ENCODE measurements at places on chromosomes 5 and 9. TPM values are rescaled to one million over a fixed set of nuclear protein-coding genes. Genes with fewer than 3 reads are reported as not detected.

MSX2 gene
- total RNA-seq, result not detected

CCL28 gene
- total RNA-seq, result 0.95 TPM

PCDH12 gene
- 20.4 TPM for total RNA-seq

PTGES gene
- not detected for total RNA-seq

SPINK1 gene
- not detected for total RNA-seq

TRPM3 gene
- 0.33 TPM for total RNA-seq

ECPAS gene
- total RNA-seq, result 72.3 TPM

PTGDS gene
- not detected for total RNA-seq

SPOCK1 gene
- 404 TPM for total RNA-seq

SLC6A18 gene
- not detected for total RNA-seq

EPB41L4B gene
- total RNA-seq, result 0.15 TPM

ANXA1 gene
- total RNA-seq, result 525 TPM

TSSK1B gene
- total RNA-seq, result not detected

DNA sequence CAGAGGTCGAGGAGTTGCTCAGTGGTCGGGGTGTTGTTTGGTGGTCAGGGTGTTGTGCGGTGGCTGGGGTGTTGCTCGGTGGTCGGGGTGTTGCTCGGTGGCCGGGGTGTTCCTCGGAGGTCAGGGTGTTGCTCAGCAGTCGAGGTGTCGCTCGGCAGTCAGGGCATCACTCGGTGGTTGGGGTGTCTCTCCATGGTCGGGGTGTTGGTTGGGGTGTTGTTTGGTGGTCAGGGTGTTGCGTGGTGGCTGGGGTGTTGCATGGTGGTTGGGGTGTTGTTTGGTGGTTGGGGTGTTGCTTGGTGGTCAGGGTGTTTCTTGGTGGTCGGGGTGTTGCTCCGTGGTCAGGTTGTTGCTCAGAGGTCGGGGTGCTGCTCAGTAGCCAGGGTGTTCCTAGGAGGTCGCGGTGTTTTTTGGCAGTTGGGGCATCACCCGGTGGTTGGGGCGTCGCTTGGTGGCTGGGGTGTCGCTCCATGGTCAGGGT lies 11.0 kb upstream of the GPSM1 start:
- DNase-seq, result no peak
- no peaks in the 10 kb centered on the region for H3K27me3 ChIP-seq
- no peaks in the 10 kb centered on the region for H3K36me3 ChIP-seq
- H3K4me1 ChIP-seq, result no peaks in the 10 kb centered on the region
- H3K27ac ChIP-seq, result no peak overlapping the region
- no peak overlapping the region for H3K4me3 ChIP-seq

DNA sequence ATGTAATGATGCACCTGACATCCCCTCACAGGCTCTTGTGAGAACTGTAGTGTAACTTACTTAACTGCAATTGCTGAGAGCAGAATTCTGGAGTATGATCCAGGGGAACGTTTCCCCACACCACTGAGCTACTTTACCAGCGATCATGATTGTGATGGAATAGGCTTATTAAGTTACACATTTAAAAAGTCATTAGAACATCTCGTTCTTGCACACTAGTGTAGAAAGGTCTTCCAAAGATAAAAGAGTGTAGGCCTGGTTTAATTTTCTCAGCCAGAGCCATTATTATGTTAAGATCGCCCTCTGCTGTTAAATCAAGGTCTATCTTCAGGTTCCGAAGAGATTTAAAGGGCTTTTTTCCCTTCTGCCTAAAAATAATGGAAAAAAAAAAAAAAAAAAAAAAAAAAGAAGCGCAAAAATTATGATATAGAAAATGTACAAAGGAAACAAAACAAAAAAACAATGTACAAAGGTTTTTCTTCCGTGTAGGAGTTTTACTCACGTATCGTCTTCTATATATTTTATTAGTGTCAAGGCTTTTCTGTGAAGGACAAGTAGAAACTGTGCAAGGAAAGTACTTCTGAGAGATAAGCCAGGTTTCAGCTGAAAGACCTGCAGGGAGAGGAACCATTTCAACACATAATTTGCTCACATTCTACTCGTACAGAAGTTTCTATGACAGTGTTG lies 18.6 kb upstream of the MOB3B start:
- H3K27ac ChIP-seq, result no peak overlapping the region
- H3K27me3 ChIP-seq, result no peaks in the 10 kb centered on the region
- H3K36me3 ChIP-seq, result no peaks in the 10 kb centered on the region
- H3K4me3 ChIP-seq, result no peak overlapping the region

GRCh38 chr5:180329138-180329435 lies 24.0 kb downstream of the GFPT2 start:
- no peak for DNase-seq
- peaks cover 9% of the 10 kb centered on the region for H3K4me1 ChIP-seq
- no peak overlapping the region for H3K4me3 ChIP-seq
- no peaks in the 10 kb centered on the region for H3K36me3 ChIP-seq
- H3K27me3 ChIP-seq, result no peaks in the 10 kb centered on the region

- H3K27ac ChIP-seq, result no peak overlapping the region
- H3K4me3 ChIP-seq, result no peak overlapping the region
- no peaks in the 10 kb centered on the region for H3K36me3 ChIP-seq
- no peaks in the 10 kb centered on the region for H3K4me1 ChIP-seq
These were observed 385.3 kb upstream of the WWC1 start for GRCh38 chr5:167905919-167906853.

DNA sequence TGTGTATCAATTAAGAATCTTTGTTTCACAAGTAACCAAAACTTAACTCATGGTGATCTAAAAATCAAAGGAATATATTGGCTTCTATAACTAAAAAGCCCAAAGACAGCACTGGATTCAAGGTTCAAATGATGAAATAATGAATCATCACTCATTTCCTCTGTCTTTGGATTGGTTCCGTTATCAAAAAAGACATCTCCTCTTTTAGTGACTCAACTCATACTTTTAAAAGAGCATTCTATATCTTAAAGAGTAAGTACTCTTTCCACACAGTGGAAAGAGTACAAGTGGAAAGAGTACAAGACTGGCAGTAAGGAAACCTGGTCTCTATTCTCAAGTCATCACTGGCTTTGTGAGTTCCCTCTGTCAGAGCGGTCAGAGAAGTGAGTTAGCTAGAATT lies 141.4 kb upstream of the NMUR2 start:
- H3K27me3 ChIP-seq, result no peaks in the 10 kb centered on the region
- no peak for DNase-seq
- no peaks in the 10 kb centered on the region for H3K36me3 ChIP-seq
- no peaks in the 10 kb centered on the region for H3K4me1 ChIP-seq

GRCh38 chr5:62152394-62153087 lies 153.5 kb upstream of the KIF2A start:
- no peak overlapping the region for H3K27ac ChIP-seq
- DNase-seq, result no peak
- peaks cover under 1% of the 10 kb centered on the region for H3K27me3 ChIP-seq
- H3K36me3 ChIP-seq, result no peaks in the 10 kb centered on the region
- no peak overlapping the region for H3K4me3 ChIP-seq

DNA sequence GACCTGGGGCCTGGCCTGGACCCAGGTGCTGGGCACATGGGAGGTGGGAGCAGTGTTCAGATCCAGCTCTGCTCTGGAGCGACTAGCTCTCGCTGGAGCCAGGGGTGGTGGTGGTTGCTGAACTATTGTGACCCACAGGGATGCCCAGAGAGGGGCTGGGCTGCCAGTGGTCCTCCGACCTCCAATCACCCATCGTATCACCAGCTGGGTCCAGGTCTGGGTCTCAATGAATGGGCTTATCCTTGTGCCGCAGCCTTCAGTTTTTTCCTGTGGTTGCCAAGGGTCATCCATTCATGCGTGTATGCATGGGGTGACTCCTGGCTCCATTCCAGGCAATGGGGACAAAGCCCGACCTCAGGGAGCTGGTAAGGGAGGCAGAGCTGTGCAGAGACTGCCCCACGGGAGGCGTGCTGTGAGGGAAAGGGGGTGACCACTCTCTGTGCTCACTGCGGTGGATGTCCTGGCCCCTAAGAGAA lies 68.6 kb upstream of the RNF130 start:
- no peaks in the 10 kb centered on the region for H3K36me3 ChIP-seq
- no peak overlapping the region for H3K27ac ChIP-seq
- no peak overlapping the region for H3K4me3 ChIP-seq
- H3K4me1 ChIP-seq, result no peaks in the 10 kb centered on the region
- no peaks in the 10 kb centered on the region for H3K27me3 ChIP-seq

- no peak overlapping the region for H3K4me3 ChIP-seq
- H3K27me3 ChIP-seq, result no peaks in the 10 kb centered on the region
- H3K36me3 ChIP-seq, result no peaks in the 10 kb centered on the region
These were observed 141.8 kb upstream of the MAST4 start for GRCh38 chr5:66454186-66455078.

DNA sequence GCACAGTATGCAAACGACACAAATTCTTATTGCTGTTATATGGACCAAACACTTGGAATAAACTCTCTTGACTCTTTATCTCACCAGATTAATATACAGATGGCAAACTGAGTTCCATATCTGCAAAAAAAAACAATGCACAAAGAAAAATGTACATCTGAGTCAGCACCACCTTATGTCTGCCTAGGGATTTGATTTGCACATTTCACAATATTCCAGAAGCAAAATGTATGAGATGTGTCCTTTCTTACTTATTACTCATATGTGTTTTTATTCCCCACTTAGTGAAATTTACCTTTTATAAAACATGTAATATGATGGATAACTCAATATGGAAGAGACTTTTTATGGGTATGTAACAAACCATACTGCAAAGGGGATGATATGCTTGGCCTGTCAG lies 236.9 kb downstream of the GLIS3 start:
- no peaks in the 10 kb centered on the region for H3K4me1 ChIP-seq
- H3K36me3 ChIP-seq, result no peaks in the 10 kb centered on the region
- no peak for DNase-seq
- no peak overlapping the region for H3K27ac ChIP-seq

DNA sequence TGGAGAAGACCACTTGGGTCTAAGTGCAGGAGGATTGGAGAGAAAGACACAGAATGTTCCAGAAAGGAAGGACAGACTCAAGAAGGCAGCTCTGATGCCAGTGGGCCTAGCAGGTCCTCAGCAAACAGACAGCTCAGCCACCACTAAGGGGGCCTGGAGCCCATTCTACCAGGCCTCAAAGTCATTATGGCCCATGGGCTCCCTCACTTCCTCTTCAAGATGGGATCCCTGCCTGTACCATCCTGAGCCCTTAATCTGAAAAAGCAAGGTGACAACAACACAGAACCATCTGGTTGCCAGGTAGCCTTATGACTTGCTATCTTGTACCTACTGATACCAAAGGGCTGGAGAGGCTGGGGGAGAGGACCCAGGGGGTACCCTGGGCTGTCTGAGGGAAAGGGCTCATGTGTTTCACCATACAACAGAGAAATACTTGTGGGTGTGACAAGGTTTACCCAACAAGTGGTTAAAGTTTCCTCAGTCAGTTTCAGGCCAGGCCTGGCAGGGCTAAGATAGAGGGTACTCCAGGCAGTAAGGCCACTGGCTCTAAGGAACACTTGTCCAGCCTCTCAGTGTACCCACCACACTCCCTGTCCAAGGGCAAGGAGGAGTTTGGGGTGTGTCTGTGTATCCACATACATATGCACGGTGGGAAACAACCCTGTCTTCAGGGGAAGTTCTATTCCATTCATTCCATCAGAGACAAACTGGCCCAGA lies 30.7 kb downstream of the TCF7 start:
- no peak overlapping the region for H3K4me3 ChIP-seq
- no peaks in the 10 kb centered on the region for H3K4me1 ChIP-seq
- peaks cover 34% of the 10 kb centered on the region for H3K36me3 ChIP-seq
- no peaks in the 10 kb centered on the region for H3K27me3 ChIP-seq
- DNase-seq, result no peak

DNA sequence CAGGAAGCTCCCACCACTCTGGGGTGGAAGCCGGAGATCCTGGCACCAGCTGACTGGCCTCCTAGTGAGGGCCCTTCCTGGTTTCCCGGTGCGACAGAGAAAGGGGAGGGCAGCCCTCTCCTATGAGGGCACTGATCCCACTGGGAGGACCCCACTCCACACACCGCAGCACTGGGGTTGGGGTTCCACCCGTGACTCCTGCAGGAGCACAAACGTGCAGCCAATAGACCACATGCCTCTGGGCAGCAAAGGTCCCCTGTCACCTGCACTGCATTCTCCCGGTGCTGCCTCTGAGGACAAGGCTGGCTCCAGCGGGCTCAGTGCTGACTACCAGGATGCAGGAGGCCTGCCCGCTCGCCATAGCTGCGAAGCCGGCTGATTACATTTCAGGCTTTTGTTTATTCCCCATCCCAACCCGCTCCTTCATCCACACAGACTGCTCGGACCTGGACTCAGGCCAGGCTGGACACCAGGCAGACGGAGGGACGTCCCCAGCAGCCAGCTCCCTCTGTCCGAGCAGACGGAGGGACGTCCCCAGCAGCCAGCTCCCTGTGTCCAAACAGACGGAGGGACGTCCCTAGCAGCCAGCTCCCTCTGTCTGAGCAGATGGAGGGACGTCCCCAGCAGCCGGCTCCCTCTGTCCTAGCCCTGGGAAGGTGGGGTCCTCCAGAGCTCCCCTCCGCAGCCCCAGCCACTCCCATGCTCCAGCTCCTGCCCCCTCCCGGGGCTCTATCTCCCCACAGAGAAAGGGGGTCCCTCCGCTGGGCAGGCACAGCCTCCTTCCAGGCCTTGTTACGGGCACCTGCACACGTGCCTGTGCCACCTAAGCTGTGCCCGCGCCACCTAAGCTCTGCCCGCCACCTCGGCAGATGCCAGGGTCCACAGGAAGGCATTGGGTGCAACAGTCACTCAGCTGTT lies 8.8 kb upstream of the CEP72 start:
- DNase-seq, result no peak
- no peak overlapping the region for H3K4me3 ChIP-seq
- peaks cover under 1% of the 10 kb centered on the region for H3K27me3 ChIP-seq

- H3K36me3 ChIP-seq, result no peaks in the 10 kb centered on the region
- DNase-seq, result no peak
- no peak overlapping the region for H3K4me3 ChIP-seq
- H3K27ac ChIP-seq, result no peak overlapping the region
- H3K27me3 ChIP-seq, result no peaks in the 10 kb centered on the region
These were observed 177.4 kb downstream of the SEC61B start for GRCh38 chr9:99399474-99399873.

DNA sequence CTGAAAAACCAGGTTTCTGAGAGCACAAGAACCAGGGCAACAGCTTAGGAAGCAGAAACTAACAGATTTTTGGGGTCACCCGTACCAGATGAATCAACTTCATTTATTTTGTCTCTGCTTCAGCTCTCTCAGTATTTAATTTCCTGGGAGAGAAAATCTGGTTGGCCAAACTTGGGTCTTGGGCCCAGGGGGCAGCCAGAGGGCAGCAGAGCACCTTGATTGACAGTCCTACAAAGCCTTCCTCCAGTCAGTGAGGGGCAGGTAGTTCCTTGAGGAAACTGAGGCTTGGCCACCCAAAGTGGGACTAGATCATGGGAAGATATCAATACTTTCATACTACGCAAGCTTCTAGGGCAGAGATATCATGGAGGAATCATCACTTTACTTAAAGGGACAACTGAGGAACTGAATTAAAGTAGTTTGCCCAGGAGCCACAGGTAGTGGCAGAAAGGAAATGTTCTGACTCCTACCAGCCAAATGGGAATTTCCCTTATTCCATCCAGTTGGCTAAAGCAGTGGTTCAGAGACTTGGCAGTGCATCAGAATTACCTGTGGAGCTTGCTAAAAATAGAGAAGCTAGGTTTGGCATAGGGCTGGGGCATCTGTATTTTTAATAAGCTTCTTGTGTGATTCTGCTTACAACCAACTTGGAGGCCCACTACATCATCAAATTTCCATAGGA lies 21.5 kb upstream of the ARHGAP26 start:
- H3K27me3 ChIP-seq, result no peaks in the 10 kb centered on the region
- H3K27ac ChIP-seq, result peak overlapping the region; percentile 57
- H3K36me3 ChIP-seq, result no peaks in the 10 kb centered on the region
- H3K4me3 ChIP-seq, result no peak overlapping the region
- DNase-seq, result peak; percentile 13

GRCh38 chr9:137728444-137729311 lies 109.9 kb downstream of the EHMT1 start:
- no peaks in the 10 kb centered on the region for H3K4me1 ChIP-seq
- H3K4me3 ChIP-seq, result no peak overlapping the region
- no peaks in the 10 kb centered on the region for H3K36me3 ChIP-seq
- no peak for DNase-seq
- H3K27ac ChIP-seq, result no peak overlapping the region

Data from endothelial cell of umbilical vein (primary cell).